Left hindlimb (tissue), 1 donor: ENCODE measurements at places on chromosomes 4 and X.

DNA sequence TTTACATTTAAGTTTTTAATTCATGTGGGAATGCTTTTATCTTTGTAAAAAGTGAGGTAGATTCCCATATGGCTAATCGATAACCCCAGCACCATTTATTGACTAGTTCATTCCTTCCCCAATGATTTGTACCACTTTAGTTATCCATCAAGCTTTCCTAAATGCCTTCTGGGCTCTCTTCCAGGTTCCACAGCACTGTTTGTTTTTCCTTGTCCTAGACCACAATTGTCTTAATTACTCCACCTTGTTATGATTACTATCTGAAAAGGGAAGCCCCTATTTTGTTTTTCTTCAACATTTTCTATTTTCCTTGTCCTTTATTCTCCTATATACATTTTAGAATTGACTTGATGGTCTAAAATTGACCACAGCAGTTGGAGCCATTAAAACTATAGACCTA, 48.5 kb upstream of the GPRIN3 start:
- no peak for DNase-seq

DNA sequence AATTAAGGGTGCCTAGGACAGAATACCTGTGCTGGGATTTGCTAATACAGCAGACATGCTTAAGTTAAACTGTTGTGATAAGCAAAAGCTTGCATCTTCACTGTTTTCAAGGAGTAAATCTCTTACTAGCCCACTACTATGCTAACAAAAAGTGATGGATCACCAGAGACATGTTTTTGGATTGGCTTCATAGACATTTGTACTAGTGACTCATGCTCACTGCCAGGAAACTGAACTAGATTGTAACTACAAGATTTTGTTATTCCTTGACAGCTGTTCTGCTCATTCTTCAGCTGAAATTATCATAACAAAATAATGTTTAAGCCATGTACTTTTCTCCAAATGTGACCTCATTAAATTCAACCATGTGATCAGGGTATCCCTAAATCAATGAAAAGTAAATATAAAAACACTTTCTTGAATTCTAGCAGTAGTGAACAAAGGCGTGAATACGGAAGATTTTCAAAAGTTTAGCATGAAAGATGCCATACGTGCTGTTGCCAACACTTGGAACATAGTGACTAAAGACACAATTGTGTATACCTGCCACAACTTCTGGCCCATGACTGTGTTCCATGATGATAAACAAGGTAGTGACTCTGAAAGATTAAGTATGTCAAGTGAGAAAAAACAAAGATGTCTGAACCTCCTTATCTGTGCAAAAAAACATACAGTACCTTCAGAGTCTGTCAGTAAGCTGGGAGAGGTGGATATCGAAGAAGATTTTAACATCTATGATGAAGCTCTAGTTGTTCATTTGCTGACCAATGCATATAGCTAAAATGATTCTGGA, 154.0 kb downstream of the BTC start:
- no peak for DNase-seq

DNA sequence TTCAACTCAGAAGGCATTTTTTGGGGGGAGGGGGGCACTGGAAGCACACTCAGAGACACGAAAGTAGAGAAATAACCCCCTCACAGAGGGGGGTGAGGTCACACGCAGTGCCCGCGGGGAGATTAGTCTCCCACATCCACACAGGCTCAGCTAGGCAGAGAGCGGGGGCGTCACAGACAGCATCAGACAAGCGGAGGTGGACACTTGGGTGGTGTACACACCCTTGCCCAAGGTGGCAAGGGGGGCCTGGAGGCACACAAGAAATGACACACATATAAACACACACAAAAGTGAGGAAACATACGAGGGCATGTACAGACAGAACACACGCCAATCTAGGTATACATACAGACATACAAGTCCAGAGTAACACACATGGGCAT, 637 bp upstream of the SYN1 start:
- no peak for DNase-seq

GRCh38 chr4:142778430-142778829, 67.7 kb downstream of the INPP4B start:
- no peak for DNase-seq

- DNase-seq, result no peak
Measured at GRCh38 chrX:39601231-39602177, 496.3 kb downstream of the BCOR start.

- DNase-seq, result no peak
Measured at GRCh38 chrX:139739138-139739537, 31.2 kb upstream of the MCF2 start.

DNA sequence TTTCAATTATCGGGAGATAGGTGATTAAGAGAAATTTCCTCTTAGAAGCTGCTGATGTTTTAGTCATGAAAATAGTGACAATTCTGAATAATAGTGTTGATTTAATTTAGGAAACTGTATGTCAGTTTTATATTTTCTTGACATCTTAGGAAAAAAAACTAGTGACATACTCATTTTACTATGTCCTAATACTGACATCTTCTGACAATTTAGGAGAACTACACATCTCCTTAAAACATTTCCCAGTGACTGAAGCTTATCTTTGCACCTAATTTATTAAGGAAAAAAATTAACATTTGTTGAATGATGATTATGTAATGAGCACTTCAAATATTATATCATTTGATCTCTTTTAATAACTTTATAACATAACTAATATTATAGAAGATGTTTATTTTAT, 42.0 kb upstream of the RBMXL3 start:
- no peak for DNase-seq

- DNase-seq, result no peak
Measured at GRCh38 chrX:129934952-129935351, 29.0 kb downstream of the UTP14A start.

GRCh38 chr4:122673252-122673651, 52.4 kb upstream of the IL21 start:
- no peak for DNase-seq

GRCh38 chr4:147638365-147638764, 21.2 kb downstream of the TMEM184C start:
- DNase-seq, result no peak

GRCh38 chr4:54929459-54929858, 195.9 kb downstream of the KDR start:
- DNase-seq, result peak; percentile 37

DNA sequence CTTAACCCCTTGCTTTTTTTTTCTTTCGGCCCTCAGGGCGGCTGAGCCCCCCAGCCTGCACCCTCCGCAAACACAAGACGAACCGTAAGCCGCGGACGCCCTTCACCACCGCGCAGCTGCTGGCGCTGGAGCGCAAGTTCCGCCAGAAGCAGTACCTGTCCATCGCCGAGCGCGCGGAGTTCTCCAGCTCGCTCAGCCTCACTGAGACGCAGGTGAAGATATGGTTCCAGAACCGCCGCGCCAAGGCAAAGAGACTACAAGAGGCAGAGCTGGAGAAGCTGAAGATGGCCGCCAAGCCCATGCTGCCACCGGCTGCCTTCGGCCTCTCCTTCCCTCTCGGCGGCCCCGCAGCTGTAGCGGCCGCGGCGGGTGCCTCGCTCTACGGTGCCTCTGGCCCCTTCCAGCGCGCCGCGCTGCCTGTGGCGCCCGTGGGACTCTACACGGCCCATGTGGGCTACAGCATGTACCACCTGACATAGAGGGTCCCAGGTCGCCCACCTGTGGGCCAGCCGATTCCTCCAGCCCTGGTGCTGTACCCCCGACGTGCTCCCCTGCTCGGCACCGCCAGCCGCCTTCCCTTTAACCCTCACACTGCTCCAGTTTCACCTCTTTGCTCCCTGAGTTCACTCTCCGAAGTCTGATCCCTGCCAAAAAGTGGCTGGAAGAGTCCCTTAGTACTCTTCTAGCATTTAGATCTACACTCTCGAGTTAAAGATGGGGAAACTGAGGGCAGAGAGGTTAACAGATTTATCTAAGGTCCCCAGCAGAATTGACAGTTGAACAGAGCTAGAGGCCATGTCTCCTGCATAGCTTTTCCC, 3.4 kb downstream of the MSX1 start:
- no peak for DNase-seq

DNA sequence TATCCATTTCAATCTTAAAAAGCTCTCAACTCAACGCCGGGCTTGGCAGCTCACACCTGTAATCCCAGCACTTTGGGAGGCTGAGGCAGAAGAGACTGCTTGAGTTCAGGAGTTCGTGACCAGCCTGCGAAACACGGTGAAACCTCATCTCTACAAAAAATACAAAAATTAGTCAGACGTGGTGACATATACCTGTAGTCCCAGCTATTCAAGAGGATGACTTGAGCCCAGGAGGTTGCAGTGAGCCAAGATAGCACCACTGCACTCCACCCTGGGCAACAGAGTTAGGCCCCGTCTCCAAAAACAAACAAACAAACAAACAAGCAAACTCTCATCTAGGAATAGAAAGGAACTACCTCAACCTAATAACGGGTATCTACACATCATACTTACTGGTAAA, 50.8 kb downstream of the PTPN13 start:
- DNase-seq, result no peak

- DNase-seq, result no peak
Measured at GRCh38 chrX:114800719-114801118, 216.7 kb downstream of the IL13RA2 start.

- DNase-seq, result no peak
Measured at GRCh38 chr4:174592985-174593335, 70.7 kb upstream of the HPGD start.

- DNase-seq, result no peak
Measured at GRCh38 chr4:28621591-28621990, 1761.0 kb downstream of the STIM2 start.
